ENCODE measurements at places on chromosomes 12 and 14. TPM values are rescaled to one million over a fixed set of nuclear protein-coding genes. Genes with fewer than 3 reads are reported as not detected.

Gene TNS2
- 5.6 TPM for total RNA-seq

Gene KLRC1
- total RNA-seq: not detected

Gene KLC1
- 250 TPM for total RNA-seq

Gene C14orf39
- 1.2 TPM for total RNA-seq

Gene C14orf180
- total RNA-seq: 0.20 TPM

DNA sequence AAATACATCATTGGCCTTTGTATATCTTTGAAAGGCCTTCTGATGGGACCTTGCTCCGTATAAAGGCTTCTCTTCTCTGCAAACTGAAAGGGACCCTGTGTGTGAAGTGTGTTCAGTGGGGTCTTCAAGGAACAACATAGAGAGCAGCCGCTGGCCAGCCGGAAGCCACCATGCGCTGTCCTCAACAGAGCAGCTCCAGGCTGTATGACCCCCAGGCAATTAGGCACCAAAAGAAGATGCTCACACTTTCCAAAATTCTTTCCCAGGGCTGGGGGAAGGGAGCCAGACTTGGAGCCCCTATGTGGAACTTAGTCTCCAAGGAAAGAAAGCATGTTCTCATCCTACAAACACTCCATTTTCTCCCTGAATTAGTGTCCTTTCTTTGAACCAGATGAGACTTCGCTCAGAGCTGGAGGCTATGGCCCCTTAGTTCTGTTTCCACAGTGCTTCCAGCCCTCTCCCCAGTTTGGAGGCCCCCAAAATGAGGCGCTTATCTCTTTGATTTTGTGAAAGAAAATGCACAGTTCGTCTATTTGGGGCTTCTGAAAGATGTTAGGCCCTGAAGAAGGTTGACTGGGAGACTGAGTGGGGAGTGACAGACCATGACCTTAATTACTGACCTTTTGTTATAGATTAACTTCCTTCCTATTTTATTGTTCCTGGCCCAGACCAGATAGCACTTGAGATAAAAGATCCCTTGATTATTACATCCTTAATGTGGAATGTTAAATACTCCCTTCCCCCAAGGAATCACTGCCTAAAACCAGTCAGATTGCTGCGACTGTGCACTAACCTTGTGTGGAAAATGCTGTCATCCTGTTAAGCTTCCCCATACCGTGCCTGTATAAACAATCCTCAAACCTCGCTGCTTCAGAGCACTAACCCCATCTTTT, 128.3 kb upstream of the FGD4 start:
- ATAC-seq: peak; percentile 67

DNA sequence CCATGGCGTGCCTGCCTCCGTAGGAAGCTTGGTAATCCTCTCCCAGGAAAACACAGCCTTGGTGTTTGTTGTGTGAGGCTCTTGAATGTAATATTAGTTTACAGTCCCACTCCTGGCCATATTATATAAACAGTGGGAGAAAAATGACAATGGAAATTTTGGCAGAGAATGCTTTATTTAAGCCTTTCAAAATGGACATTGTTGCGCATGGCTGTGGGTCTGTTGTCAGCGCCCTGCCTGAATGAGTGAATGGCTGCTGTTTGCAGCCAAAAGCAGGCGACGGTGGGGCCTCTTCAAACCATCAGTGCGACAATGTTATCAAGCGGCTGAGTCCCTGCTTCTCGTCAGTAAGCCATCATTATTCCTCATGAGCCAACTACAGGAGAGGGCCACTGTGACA, 201.8 kb upstream of the RMST start:
- ATAC-seq: no peak

- peak; percentile 37 for ATAC-seq
Measured at GRCh38 chr14:77027538-77028383, 747 bp downstream of the IRF2BPL start.

GRCh38 chr14:69818758-69819191, 21.7 kb upstream of the SLC10A1 start:
- peak; percentile 97 for ATAC-seq

GRCh38 chr14:68770051-68770450, 22.8 kb downstream of the ZFP36L1 start:
- ATAC-seq: no peak

- no peak for ATAC-seq
Measured at GRCh38 chr14:56787530-56787929, 22.7 kb downstream of the OTX2 start.

GRCh38 chr12:16833376-16834015, 227.5 kb upstream of the LMO3 start:
- ATAC-seq: peak; percentile 74

DNA sequence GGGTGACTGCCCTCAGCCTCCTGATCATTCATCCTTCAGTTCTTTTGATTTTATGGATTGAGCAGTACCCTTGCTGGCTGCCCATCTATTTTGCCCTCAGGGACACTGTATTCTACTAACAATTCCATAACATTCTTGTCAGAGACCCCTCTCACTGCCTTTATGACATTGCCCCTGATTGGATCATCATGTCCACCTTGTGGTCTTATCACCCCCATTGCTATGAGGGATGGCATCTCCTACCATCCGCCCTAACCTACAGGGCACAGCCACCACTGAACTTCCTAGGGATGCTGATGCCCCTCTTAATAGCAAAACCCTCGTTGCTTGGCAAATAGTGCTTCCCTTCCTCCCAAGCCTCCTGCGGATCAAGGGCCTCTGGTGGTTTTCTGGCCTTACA, 38.8 kb upstream of the HMGA2 start:
- no peak for ATAC-seq

- no peak for ATAC-seq
Measured at GRCh38 chr12:47992776-47993175, 11.5 kb downstream of the COL2A1 start.

DNA sequence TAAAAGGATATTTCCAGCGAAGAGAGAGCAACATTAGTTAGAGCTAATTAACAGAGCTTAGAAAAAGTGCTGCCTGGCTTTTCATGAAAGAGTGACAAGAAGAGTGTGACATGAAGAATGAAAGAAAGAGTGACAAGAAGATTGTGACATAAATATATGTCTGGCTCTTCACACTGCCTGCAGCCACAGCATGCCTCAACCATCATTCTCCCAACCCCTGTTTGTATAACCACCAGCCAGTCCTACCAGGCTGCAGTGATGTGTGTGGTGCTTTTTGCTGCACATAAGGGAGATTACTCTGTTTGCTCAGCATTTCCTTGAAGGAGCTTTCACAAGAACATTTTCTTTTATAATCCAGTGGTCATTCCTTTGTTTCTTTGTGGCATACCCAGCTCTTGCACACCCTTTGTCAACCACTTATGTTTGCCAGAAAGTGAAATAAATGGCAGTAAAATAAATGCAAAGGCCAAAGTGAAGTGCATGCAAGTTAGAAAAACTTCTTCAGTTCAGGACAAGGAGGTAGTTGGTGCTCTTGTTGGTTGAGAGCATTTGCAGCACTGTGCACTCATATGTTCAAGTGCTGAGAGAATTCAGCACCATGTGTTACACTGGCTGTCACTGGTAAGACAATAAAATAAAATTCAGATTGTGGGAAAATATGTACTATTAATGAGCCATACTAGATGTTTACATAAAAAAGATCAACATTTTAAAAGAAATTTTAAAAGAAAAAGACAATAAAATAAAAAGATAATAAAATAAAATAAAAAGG, 50.6 kb downstream of the KIF21A start:
- peak; percentile 57 for ATAC-seq

GRCh38 chr14:74902941-74903705, 19.9 kb downstream of the RPS6KL1 start:
- ATAC-seq: no peak

DNA sequence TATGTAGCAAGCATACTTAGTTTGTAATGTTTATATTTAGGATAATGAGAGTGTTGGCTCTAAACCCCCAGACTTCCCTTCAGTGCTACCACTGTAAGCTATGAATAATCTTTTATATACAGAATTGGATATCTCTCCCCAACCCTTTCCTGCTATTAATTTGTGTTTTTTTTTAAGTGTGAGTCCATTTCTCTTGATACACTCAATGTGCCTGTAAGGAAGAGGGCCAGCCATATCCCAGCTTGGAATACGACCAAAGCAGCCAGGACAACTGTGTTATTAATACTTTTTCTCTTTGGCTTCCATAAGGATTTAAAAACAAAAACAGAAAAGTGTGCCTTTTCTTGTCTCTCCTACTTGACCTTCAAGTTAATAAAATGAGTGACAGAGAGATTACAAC, 116.7 kb downstream of the SNAPC1 start:
- ATAC-seq: no peak

DNA sequence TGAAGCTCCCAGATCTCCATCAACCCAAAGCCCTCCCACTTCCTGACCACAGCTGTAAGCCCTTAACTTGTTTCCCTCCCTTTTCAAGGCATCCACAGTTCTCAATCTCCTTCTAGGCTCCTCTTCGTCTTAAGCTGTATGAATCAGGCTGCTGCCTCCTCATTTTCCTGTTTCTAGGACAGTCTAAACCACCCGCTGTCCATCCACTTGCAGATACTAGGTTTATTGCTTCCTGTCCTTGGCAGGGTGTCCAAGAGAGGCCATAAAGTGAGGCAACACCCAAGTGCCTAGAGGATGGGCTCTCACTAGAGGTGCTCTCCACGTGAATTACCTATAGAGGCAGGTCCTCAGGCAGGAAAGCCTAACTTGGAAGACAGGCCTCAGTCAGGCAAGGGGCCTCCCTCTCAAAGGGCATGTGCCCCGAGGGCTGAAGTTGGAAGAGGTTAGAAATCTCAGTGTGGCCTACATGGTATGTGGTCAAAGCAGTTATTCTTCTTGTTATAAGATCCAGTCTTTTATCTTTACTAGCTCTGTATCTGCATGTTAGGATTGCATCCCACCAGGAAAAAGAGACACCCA, 8.8 kb upstream of the TMEM106C start:
- peak; percentile 9 for ATAC-seq

GRCh38 chr12:103640831-103641230, 53.8 kb downstream of the STAB2 start:
- no peak for ATAC-seq

DNA sequence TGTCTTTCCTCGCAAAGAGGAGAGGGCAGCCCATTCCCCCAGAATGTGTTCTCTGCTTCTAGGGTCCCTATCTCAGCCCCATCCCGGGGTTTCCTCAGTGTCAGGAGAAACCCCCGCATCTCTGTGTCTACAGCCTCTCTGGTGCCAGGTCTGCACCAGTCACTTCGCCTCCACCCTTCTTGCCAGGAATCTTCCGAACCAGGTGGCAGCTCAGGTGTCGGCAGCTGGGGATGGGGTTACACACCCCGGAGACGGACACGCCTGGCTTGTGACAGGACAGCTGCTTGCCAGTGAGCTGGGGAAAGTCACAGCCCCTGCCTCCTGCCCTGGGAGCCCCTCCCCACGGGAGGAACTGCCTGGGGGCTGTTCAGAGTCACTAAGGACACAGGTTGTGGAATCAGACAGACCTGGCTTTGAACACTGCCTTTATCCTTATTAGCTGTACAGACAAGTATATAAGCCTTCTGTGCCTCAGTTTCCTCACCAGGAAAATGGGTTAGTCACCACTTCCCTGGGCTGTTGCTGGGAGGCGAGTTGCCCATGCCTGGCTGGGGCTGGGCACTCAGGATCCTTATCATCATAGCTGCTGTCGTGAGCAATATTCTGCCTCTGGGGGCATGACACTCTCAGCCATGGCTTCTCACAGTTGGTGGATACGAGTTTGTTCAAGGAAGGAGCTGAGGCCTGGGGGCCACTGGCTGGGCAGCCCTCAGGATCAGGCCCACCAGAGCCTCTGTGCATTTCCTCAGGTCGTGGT, 10.8 kb downstream of the HIP1R start:
- ATAC-seq: no peak

DNA sequence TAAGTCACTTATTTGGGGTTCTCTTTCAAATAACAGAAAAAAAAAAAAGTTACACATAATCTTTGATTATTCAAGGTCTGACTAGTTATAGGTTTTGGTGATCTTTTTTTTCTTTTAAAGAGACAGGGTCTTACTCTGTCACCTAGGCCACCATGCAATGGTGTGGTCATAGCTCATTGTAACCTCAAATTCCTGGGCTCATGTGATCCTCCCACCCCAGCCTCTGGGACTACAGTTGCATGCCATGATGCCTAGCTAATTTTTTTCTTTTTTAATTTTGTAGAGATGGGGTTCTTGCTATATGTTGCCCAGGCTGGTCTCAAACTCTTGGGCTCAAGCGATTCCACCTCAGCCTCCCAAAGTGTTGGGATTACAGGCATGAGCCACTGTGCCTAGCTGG, 56.5 kb upstream of the CFL2 start:
- no peak for ATAC-seq

- peak; percentile 74 for ATAC-seq
Measured at GRCh38 chr14:70821584-70822529, 12.5 kb upstream of the MAP3K9 start.

DNA sequence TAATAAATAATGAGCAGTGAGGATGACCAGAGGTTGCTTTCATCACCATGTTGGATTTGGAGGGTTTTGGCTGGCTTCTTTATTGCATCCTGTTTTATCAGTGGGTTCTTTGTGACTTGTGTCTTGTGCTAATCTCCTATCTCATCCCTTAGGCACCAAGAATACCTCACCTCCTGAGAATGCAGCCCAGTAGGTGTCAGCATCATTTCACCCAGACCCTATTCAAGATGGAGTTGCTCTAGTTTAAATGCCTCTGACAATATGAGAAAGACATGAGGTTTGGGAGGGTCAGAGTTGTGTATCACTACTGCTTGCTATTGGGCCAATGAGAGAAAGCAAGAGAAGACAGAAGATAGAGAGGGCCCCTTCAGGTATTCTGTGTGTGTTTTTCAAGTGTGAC, 592.2 kb downstream of the ETNK1 start:
- no peak for ATAC-seq

Measured in motor neuron (in vitro differentiated cells).